AG08396 (cell line): ENCODE measurements at places on chromosomes 2 and 18.

- DNase-seq, result peak; percentile 61
Observed at GRCh38 chr2:235606004-235606715, 112.3 kb downstream of the AGAP1 start.

DNA sequence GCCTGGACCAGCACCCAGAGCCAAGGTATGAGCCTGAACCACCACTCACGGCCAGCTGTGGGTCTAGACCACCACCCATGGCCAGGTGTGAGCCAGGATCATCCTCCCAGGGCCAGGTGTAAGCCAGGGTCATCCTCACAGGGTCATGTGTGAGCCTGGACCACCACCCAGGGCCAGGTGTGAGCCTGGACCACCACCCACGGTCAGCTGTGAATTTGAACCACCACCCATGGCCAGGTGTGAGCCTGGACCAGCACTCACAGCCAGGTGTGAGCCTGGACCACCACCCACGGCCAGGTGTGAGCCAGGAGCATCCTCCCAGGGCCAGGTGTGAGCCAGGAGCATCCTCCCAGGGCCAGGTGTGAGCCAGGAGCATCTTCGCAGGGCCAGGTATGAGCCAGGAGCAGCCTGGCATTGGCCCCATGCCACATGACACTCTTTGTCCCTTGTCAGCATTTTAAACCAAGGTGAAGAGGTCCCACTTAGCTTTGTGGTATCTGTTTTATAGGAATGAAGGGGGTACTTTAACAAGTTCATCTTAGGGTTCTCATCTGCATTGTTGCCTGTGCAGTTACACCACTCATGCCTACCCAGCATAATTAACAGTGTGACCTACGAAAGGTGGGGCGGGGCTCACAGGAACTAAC lies 71.2 kb downstream of the AGAP1 start:
- DNase-seq, result no peak

DNA sequence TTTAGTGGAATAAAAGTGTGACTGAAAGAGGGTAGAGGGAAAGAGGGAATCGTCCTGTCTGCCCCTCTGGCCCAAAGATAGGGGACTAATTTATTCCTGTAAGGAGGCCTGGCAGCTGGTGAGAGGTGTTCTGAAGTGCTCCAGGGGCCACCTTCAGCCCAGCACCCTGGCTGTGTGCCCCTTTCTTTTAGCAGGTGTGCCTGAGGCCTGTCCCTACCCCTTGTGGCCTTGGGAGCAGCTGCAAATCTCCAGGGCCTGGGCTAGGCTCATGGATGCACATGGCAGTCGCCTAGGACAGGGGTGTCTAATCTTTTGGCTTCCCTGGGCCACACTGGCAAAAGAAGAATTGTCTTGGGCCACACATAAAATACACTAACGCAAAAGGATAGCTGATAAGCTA lies 37.3 kb downstream of the FHOD3 start:
- DNase-seq, result no peak

- DNase-seq, result no peak
Observed at GRCh38 chr2:190655113-190655512, 6.2 kb downstream of the NAB1 start.

DNA sequence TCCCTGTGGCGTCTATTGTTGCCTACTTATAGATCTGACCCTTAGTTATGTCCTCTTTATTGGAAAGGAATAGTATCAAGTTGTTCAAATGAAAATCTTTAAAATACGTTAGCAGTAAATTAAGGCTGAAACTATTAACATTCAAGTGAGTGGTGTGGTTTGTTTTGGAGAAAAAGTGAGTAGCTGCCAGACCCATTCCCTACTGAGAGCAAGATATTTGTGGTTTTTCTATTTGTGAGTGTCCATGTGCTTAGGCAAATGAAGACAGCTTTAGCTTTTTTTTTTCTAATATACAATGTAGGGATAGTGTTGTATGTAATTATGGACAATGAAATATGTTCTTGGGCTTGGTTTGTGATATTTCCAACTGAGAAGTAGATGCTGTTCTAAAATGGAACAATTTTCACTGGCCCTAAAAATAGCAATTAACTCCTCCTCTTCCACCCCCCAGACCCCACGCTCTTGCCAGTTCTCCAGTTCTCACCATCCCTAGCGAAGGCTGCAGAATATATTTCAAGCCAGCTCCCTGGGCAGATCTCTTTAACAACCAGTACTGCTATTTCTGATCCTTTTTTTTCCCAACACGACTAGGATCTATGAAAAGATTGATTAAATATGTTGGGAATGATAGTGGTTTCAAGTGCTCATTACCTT lies 83.1 kb downstream of the CCDC85A start:
- no peak for DNase-seq

- DNase-seq, result peak; percentile 63
Observed at GRCh38 chr18:21053127-21053526, 58.5 kb downstream of the ROCK1 start.

DNA sequence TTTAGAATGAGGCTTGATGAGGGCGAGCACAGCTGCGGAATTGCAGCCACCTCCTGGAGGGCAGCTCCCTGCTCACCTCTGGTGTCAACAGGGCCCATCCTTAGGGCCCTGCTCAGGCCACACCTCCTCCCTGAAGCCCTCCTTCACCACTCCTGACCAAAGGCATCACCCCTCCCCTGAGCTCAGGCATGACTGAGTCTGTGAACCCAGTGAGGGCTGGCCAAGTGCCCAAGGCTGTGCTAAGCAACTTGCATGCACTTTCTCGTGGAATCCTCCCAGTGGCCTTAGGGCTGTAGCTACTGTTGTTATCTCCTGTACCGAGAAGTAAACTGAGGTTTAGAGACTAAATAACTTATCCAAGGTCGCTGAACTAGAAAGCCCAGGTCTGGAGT lies 101.7 kb downstream of the KLHL29 start:
- DNase-seq, result no peak

GRCh38 chr2:168211664-168212163 lies 35.7 kb downstream of the STK39 start:
- no peak for DNase-seq

- DNase-seq, result no peak
Observed at GRCh38 chr2:68689553-68690537, 44.8 kb upstream of the ARHGAP25 start.

- DNase-seq, result no peak
Observed at GRCh38 chr18:31596081-31596872, 4.6 kb downstream of the TTR start.
